Stimulated activated CD8-positive, alpha-beta memory T cell treated with anti-CD3 and anti-CD28 coated beads, Interleukin-4, amount 100 ng/mL, for 48 hours (primary cell): ENCODE measurements at places on chromosomes 7 and 10.

GRCh38 chr7:116906391-116906790 lies 44.0 kb downstream of the CAPZA2 start:
- no peak for DNase-seq

- no peak for DNase-seq
Observed at GRCh38 chr10:91590904-91591796, 41.7 kb downstream of the PPP1R3C start.

DNA sequence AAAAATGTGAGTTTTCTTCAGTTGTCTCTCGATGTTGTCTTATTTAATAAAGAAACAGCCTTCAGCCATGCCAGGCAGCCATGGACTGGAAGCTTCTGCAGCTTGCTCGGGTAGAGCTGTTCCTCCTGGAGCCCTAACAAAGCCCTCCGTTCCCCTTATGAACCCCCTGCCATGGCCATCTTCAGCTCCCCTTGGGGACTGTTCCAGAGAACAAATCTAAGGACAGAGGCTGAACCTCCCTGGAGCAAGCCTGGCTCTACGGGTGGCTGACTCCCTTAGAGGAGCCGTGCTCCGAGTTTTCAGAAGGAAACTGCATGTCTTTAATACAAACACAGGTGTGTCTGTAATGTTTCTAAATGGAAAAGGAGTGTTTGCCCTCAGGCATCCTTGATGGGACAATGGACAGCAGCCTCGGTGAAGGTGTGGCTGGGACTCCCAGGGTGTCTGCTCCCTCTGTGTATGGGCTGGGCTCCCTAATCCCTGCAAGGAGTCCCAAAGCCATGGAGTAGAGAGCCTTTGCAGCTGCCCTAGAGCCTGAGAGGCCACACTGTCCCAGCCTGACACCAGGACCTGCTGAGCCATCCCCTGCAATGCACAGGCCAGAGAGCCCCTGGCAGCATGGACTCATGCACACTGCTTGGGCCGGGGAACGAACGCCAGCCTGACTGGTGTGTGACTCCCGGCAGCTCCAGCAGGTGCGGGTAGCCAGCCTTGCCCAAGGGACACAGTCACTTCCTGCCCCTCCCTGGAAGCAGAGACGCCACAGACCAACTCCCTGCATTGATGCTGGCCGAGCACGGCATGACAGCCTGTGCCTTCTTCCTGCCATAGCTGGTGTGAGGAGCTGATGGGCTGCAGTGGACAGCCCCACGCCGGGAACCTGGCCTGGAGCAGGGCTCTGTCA lies 381.8 kb downstream of the TCERG1L start:
- DNase-seq, result no peak

DNA sequence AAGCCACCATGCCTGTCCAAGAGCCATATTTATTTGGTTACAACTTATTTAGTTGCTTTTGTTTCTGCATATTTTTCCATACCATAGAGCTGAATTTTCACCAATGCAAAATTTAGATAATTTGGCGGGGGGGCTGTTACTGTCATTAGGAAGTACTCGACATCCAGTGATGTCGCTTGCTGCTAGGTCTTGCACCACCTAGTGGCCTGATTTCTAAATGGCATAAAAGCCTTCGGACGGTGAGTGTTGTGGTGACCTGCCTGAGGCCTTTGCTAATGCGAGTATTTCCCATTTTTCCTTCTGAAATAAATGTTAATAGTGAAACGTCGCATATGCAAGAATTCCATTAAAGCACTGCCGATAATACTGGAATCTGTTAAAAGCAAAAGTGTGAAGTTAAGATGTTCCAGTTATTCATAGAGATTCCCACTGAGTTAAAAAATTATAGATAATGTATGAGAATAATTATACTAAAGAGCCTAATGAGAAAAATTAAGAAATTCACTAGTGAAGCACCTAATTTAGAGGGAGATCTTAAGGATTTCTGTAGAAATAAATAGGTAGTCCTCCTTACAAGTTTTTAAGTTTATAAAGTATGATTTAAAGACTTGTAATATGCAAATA lies 86.1 kb upstream of the DNAJB6 start:
- peak; percentile 65 for DNase-seq

GRCh38 chr10:73248259-73248724 lies 1.2 kb upstream of the DNAJC9 start:
- DNase-seq, result no peak

- no peak for DNase-seq
Observed at GRCh38 chr10:68559251-68559650, 886 bp upstream of the TET1 start.

DNA sequence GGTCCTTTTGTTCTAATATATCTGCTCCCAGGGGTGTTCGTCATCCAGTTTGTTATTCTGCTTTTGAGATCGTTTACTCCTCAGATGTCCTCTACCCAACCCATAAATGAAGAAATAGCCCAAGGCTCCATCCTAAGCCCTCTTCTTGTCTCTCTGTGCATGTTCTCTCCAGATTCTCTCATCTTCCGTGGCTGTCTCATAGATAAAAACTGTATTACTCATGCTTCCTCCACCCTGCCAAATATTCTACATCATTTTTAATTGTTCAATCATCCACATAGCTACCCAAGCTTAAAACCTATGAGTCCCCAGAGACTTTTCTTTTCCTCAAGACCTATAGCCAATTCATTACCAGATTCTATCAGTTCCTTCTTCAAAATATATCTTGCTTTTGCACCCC lies 44.9 kb downstream of the CAV1 start:
- no peak for DNase-seq

DNA sequence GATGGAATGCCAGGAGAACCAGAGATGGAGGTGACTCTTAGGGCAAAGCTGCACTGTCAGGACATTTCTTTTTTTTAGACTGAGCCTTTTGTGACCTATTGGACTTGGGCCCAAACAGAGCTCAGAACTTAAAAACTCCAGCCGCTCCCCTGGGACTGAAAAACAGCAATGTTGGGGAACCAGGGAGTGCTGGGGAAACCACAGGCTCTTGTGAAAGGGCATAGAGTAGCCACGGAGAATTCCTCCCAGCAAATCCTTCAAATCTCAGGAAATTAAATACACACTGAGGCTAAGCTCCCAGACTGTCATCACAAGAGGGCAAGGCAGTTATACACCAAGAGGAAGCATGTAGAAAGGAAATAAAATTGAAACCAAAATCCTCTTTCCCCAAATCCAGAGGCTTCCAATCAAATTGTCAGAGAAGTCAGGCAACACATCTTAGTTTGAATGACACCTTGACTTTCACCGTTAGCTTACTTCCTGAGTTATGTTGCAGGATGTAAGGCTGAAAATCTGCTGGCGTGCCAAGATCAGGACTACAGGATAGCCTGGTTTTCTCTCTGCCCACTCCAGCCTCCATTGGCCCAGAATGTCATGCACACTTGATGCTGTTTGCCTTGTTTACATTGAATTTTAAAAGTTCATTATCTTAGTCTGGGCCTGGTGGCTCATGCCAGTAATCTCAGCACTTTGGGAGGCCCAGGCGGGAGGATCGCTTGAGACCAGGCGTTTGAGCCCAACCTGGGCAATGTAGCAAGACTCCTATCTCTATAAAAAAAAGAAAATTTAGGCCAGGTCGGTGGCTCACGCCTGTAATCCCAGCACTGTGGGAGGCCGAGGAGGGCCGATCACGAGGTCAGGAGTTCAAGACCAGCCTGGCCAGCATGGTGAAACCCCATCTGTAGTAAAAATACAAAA lies 2.6 kb upstream of the RFC2 start:
- no peak for DNase-seq

GRCh38 chr7:24703296-24703695 lies 54.0 kb downstream of the GSDME start:
- DNase-seq, result no peak

DNA sequence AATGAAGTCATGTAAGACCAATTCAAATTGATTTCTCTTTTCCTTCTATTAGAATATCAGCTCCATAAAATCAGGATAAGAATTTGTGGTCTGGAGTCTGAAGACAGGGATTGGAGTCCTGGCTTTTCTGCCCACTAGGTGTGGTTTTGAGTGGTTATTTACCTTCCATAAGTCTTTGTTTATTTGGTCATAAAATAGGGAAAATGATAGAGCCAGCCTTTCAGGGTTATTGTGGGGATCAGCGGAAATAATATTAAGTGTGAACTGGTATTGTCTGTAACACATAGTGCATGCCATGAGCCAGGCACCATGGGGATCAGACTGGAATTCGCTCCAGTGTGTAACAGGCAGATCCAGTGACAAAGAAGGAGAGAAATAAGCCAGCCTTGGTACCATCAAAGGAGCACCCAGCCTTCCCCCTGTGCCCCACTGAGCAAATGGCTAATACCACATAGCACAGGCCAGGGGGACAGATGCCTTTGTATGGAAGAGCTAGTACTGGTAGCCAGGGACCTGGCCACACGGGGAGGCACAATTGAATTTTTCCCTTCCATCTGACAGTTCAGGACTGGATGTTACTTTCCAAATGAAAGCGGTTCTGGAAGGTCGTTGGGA lies 509.7 kb upstream of the PODXL start:
- no peak for DNase-seq

- DNase-seq, result no peak
Observed at GRCh38 chr7:999149-999879, 16.3 kb downstream of the CYP2W1 start.

DNA sequence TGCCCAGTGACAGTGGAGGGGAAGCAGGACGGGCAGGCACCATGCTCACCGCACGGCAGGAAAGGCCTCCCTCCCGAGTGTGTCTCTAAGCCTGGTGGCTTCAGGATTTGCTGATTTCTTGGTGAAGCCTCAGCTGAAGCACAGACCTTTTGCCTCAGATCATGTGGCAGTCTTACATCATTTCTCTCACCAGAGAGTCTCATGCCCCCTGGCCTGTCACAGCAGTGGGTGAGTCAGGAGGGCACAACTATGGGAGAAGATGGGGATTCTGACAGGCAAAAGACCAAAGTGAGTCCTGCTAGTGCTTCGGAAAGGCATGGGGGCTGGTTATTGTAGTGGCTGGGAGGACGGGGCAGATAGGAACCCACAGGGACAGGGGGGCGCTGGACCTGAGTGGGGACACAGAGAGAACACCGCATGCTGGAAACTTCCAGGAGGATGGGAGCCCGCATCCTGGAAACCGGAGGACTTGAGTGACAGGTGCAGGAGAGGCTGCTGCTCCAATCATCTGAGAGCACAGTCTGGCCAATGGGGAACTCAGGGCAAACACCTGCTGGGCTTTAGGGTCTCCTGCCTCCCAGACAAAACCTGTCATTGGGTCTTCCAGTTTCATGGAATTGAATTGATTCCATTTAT lies 166.8 kb downstream of the ADARB2 start:
- DNase-seq, result no peak

GRCh38 chr10:12055732-12056131 lies 13.0 kb upstream of the DHTKD1 start:
- DNase-seq, result no peak

DNA sequence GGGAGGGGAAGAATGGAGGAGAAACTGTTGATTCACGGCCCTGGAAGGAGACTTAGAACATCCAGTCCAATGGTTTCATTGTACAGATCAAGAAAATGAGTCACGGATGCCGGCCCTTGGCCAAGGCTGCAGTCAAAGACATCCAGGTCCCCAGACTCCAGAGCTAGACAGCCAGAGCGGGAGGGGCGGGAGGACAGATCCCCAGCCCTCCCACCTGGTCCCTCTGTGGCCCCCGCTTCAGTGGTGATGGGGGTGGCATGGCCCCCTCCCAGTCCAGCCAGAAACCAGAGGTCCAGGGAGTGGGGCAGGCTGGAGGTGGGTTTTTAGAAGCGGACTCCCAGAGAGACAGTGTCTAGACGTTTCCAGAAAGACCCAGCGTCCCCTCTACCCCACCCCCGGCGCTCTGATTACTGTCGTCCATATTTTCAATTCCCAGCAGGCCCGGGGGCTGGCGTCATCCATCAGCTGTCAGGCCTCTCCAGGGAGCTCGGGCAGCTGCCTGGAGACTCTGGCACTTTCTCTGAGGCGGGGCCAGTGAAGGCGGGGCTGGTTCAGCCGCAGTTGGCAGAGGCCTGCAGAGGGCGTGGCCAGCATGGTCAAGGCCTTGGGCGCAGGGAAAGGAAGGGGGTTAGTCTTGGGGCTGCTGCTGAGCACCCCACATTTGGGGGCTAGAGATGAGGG lies 8.0 kb upstream of the HSPB1 start:
- DNase-seq, result peak; percentile 47

DNA sequence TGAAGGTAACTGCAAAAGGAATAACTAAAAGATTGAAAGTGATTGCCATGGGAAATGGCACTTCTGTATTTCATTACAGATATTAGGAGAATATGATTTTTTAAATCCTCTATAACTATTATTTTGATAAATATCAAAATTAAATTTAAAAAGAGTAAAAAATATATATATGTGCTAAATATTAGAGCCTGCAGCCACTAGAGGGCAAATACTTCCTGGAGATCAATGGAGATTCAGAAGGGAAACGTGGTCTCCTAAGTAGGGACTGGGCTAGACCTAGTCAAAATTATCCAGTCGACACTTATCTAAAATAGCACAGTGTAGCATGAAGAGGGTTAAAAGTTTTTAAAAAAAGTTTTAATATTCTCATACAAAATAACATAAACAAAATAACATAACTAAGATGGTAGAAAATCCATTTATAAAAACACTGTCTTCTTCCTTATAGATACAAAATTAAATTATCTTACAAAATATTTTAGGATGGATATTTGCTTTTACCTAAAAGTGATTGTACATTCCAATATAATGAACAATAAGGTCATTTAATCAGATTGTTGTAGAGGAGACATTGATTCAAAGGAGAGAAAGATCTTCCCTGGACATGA lies 434.3 kb downstream of the MDFIC start:
- no peak for DNase-seq

DNA sequence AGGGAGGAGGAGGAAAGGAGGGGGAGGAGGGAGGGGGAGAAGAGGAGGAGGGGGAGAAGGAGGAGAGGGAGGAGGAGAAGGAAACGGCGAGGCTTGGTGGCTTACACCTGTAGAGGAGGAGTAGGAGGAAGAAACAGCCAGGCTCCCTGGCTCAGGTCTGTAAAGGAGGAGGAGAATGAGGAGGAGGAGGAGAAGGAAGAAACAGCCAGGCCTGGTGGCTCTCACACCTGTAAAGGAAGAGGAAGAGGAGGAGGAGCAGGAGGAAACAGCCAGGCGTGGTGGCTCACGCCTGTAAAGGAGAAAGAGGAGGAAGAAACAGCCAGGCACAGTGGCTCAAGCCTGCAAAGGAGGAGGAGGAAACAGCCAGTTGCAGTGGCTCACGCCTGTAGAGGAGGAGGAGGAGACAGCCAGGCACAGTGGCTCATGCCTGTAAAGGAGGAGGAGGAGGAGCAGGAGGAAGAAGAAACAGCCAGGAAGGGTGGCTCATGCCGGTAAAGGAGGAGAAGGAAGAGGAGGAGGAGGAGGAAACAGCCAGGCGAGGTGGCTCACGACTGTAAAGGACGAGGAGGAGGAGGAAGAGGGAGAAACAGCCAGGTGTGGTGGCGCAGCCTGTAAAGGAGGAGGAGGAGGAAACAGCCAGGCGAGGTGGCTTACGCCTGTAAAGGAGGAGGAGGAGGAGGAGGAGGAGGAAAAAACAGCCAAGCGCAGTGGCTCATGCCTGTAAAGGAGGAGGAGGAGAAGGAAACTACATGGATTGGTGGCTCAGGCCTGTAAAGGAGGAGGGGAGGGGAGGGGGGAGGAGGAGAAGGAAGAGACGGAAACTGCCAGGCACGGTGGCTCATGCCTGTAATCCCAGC lies 14.9 kb upstream of the CRCP start:
- peak; percentile 43 for DNase-seq

GRCh38 chr10:99660662-99661376 lies 1.5 kb downstream of the ENTPD7 start:
- no peak for DNase-seq

- no peak for DNase-seq
Observed at GRCh38 chr10:95675403-95676116, 18.2 kb downstream of the TCTN3 start.
